NCI-H226 (cell line): ENCODE measurements at places on chromosomes 13 and 19.

DNA sequence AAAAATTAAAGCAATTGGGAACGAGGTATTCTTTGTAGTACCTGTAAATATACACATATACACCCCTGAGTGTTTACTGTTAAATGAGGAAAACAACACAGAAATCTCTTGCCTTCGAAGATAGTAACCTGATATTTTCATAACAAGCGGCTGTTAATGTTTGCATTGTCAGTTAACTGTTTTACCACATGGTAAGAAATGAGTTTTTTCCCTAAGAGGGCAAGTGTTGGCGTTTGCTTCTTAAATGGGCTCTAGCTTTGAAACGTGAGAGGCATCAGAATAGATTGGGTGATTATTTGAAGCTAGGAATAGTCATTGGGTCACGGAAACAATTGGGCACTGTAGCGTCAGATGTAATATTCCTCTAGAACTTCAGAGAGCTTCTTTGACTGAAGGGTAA is 22.0 kb upstream of the UPF3A start:
- no peak for DNase-seq

- no peak for DNase-seq
Measured at GRCh38 chr19:46660551-46661019, 397 bp downstream of the DACT3 start.

- DNase-seq, result peak; percentile 32
Measured at GRCh38 chr19:18349524-18350128, 9.2 kb downstream of the PGPEP1 start.

- DNase-seq, result no peak
Measured at GRCh38 chr19:19489804-19490204, 25.5 kb downstream of the TSSK6 start.

DNA sequence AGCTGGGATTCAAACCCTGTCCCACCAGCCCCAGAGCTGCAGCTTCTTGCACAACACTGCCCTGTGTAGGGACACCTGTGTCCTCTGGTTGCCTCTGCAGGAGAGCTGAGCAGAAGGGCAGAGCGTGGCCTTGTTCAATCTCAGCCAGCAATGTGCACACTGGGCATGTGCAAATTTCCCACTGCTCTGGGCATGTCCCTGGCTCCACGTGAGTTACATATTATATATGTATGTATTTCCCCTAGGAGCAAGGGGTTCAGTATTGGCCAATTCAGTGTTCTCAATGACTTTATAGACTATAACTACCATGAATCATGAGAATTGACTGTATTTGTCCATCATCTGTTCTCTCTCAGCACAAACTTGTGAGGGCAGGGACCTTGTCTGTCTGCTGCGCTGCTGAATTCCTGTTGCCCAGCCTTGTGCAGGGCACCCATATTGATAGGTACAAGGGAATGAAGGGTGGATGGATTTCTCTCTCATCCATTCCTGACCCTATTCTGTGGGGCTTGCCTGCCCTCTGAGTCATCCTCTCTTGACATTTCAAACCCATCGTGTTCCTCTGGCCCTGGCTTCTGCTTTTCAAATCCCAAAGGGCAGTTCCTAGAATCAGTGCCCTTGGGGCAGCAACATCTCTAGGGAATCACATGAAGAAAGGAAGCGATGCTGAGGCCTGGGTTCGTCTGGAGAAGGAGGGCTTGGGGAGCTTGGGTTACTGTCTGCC is 69.7 kb downstream of the ERICH6B start:
- DNase-seq, result no peak

DNA sequence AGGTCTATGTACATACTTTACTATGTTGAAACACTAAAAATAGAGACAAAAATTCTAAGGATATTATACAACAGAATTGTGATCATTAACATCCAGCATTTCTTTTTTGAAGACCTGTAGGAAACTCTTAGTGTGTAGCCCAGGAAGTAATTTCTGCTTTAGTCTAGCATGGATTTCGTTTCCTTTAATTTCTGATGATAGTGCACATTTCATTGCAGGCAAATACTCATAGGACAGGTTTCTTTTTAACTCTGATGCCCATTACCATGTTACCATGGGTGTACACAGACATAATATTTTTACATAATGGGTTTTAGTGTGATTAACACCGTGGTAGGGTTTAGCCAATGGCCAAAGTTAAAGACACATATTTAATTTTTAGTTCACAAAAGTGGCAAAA is 27.1 kb downstream of the LIG4 start:
- DNase-seq, result no peak

- DNase-seq, result no peak
Measured at GRCh38 chr19:5703819-5704818, 14.0 kb downstream of the RPL36 start.

DNA sequence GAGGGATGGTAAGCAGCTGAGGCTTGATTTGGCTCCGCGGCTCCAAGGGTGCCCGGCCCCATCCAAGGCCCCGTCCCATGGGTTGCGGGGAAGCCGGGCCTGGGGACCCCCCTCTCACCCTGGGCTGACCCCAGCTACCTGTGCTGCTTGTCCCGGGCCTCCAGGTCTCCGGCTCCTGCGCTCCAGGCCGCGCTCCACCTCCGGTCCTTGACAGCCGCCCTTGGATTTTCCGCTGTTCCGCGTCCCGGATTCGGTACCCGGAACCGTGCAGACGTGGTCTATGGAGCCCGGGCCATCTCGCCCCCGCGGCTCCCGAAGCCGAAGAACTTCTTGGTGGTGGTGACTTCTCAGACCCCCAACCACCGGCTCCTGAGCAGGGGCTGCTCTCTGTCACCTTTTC is 48.3 kb upstream of the C1QTNF9B start:
- DNase-seq, result no peak
